Activated CD8-positive, alpha-beta memory T cell treated with anti-CD3 and anti-CD28 coated beads for 1 hour (primary cell): ENCODE measurements at places on chromosomes 4 and X.

DNA sequence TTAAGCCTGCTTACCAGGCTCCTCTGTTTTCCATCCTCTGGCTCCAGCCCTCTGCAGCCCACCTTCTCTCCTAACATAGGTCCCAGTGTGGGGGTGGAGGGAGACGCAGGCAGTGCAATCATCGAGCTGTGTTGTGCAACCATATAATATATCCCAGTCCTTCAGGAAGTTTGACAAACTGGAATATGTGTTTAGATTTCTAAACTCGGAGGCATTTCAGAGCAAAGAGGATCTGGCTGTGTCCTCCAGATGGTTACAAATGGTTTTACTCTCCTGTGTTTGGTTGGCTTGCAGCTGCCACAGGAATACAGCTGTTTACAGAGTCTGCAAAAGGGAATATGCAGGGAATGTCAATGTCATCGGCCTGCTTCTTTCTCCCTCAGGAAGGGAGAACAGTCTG, 195.3 kb upstream of the LNX1 start:
- no peak for DNase-seq

DNA sequence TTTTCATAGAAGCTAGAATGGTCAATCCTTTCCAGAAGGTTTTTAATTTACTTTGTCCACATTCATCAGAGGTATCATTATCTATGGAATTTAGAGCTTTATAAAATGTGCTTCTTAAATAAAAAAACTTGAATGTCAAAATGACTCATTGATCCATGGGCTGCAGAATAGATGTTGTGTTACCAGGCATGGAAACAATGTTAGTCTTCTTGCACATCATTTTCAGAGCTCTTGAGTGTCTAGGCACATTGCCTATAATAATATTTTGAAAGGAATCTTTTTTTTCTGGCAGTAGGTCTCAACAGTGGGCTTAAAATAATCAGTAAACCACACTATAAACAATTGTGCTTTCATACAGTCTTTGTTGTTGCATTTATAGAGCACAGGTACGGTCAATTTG, 200.3 kb downstream of the FAT4 start:
- DNase-seq, result no peak

- no peak for DNase-seq
These were observed 143.9 kb downstream of the BCOR start for GRCh38 chrX:39953879-39954278.

- DNase-seq, result no peak
These were observed 3.4 kb upstream of the USP53 start for GRCh38 chr4:119209077-119209476.

DNA sequence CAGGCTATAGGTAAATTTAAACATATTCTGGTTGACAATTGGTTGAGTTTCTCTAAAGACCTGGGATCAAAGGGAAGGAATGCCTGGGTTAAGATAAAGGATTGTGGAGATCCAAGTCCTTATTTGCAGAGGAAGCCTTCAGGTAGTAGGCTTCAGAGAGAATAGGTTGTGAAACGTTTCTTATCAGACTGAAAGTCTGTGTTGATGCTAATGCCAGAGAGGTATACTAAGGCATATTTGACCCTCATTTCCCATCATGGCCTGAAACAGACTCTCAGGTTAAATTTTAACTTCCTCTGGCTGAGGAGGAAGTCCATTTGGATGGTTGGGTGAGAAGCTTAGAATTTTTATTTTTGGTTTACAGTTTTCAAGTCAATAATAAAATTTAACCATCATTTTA, 48.1 kb downstream of the UGT2A2 start:
- no peak for DNase-seq

GRCh38 chr4:169620880-169621248, 486 bp downstream of the CLCN3 start:
- DNase-seq, result no peak

DNA sequence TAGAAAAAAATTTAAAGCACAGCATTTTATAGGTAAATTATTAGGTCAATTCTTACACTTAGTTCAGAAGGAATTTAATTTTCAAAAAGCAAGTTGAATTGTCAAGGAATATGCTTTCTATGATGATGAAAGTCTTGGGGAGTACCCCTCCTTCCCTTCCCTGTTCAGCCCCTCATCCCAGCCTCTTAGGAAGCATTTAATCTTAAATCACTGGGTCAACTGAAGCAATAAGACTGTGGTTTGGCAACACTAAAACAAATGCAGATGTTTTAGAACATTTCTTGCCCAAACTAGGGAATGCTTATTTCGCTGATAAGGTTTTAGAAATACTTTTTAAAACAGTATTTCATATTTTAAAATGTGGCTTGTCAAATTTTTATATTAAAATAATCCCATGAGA, 19.1 kb upstream of the ARSJ start:
- no peak for DNase-seq

DNA sequence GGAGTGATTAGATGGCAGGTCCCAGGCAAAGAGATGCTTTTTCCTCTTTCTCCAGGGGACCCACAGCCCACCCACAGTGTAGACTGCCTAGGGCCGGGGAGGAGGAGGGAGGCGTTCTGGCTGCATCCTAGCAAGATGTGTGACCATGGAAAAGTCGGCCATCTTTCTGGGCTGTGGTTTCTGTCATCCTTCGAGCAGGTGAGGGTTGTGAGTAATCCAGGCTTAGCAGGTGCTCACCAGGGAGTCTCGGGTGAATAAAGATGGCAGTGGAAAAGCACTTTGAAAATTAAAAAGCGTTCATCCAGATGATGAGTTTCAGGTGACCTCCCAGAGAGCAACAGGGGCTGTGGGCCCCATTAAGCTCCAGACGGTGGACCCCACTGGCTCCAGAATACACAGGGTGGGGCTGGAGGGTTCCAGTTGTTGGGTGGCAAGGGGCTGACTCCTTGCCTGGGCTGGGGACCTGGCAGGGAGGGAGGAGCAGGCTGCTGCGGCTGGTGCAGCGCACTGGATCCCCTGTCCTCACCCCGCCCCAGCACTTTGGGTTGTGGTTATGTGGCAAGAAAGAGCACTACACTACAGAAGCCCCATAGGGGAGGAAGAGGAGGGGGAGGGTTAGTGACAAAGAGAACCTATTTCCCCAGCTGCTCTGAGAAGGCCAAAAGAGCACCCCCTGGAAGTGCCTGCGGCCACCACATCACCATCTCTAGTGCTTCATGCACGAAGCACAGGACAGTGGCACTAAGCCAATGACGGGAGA, 23.7 kb downstream of the ELF4 start:
- DNase-seq, result no peak

DNA sequence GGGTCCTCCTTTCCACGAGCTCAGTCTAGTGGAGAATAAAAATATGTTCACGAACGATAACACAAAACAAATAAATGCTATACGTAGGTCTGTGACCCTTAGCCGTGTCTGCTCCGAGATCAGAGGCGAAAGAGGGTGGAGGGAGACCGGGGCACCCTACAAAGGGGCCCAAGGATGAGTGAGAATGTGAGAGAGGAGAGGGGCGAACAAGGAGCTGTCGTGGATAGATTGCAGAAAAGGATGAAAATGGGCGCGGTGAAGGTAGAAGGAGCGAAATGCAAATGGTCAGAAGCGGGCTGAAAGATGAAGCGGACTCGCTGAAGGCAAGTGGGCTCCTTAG, 6.2 kb upstream of the ZBTB33 start:
- no peak for DNase-seq

DNA sequence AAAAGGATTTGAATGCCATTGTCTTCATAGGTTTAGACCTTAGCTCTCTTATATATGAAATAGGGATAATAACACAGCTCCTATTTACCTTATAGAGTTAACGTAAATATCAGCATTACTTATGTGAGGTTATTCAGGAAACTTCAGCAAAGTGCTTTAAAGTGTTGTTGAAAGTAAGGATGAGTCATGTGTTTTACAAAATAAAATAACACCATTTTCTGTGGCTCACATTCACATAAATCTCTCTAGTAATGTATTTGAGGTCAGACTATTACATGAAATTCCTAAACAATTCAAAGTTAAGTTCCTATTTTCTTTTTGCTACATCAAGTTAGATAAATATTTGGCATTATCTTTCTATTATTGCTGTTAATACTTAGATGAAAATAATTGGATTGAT, 2.9 kb downstream of the GNRHR start:
- DNase-seq, result no peak

DNA sequence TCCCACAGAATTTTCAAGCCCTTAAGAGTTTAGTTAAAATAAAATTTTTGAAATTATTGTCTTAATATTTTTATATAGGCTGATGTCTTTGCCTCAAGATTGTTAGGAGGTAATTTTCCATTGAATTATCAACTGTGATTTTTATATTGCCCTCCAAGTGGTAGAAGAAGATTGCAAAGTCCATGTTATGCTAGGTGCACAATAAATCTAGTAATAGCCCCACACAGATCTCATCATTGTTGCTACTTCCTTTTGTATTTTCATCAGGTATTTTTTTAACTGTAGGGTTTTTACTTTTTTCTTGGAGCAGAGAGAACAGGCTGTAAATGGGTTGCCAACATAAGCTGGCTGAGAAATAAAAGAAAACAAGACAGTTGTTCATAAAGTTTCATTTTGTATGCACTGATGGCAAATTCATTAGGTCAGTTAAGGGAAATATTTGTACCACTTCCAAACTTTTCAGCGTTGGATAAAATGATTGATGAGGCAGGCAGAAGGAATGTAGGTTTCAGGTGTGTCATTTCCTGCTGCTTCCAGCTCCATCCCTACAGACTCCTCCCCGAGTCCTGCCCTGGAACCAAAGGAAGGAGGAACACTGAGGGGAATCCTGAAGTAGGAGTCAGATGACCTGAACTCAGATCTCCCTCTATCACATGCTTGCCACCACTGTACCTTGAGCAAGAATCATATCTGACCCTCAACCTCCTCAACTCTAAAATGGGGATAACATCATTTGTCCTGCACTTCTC, 105.5 kb downstream of the PRRG1 start:
- DNase-seq, result no peak

GRCh38 chr4:102157984-102158383, 187.3 kb downstream of the SLC39A8 start:
- no peak for DNase-seq

GRCh38 chr4:185817403-185817818, 5.4 kb upstream of the SORBS2 start:
- no peak for DNase-seq

DNA sequence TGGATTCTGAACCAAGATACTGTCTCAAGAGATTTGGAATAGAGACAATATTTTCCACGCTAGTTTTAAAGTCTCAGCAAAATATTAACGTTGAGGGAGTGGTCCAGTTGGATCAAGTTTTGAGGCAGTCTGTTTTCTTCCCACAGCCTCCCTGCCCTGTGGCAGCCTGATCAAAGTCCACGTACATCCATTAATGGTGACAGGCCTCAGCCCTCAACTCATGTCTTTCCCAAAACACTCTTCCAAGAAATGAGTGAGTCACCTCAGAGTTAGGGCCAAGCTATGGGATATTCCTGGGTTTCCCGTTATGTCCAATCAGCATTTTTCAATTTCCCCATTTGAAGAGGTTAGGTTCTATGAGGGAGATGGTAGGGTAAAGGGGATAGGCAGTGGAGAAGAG, 28.5 kb downstream of the EGFL6 start:
- no peak for DNase-seq

DNA sequence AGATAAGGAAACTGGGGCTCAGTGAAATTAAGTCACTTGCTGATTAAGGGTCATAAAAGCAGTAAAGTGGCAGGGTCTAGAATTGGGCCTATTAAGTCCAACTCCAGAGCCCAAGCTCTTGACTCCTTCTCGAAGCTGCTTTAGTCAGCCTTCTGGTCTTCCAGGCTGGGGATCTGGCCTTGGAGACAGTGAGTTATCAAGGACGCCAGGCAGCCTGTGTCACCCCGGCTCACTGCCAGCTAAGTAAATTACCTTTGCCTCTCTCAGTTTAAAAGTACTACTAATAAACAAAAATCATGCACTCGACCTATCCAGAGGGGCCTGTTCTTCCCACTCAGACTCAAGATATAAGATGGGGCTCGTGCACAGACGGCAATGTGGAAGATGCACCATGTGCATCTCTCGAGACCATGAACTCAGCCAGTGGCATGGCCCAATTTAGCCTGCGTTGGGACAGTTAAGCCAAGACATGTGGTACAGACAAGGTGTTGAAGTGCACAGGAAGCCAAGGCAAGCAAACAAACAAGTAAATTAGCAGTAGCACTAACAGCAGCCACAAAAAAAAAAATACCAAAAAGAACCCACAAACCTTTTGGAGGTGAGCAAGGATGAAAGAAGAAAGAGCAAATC, 62.0 kb upstream of the MAP3K15 start:
- no peak for DNase-seq

GRCh38 chr4:128315756-128316520, 28.3 kb upstream of the PGRMC2 start:
- DNase-seq, result no peak

DNA sequence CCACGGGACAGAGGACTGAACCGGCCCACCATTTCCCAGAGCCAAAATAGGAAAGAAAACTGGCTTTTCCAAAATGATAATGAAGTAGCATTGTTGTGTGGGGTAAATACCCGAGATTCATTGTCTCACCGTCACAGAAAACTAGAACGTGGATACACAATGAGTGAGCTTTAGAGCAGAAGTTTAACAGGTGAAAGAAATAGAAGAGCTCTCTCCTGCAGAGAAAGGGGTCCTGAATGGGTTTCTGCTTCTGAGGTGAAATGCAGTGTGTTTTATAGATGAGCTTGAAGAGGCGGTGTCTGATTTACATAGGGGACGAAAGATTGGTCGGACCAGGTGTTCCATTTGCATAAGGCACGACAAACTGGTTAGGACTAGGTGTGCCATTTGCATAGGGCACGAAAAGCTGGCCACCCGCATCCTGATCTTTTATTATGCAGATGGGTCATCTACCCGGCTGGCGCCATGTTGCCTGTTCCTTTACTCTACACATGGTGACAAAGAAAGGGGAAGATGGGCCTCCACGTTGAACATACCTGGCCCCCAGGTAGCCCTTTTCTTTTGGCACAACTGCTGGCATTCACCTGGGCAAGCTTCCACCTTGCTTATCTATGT, 118.1 kb downstream of the ATXN3L start:
- no peak for DNase-seq

DNA sequence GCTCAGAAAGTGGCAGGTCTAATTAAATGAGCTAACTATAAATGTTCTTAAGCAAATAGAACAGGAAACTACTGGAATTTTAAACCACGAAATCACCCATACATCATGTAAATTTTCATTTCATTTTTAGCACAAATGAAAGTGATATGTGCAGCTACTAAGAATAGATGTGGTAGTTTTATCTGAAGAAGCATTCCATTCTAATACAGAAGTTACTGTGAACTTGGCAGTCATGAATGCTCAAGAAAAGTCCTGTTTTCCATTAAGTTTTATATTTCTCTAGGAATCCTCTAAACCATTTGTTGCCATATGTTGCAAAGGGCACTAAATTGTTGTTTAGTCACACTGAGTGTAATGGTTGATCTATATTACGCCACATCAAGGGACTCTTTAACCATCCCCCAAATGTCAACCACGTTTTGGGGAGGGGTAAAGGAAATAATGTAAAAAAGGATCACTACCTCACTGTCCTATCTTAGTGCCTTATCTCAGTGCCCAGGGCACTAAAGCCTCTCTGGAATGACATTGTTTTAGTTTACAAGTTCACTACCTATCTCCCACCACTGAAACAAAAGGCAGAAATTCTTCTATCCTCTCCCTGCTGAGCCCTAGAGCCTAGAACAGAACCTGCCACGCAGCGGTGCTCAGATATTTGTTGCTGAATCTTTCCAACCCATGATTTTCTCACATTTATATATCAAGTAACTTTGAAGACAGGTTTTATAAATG, 118.0 kb downstream of the SHISA3 start:
- DNase-seq, result no peak
